NAMALWA (cell line): ENCODE measurements at places on chromosomes 2 and 18.

DNA sequence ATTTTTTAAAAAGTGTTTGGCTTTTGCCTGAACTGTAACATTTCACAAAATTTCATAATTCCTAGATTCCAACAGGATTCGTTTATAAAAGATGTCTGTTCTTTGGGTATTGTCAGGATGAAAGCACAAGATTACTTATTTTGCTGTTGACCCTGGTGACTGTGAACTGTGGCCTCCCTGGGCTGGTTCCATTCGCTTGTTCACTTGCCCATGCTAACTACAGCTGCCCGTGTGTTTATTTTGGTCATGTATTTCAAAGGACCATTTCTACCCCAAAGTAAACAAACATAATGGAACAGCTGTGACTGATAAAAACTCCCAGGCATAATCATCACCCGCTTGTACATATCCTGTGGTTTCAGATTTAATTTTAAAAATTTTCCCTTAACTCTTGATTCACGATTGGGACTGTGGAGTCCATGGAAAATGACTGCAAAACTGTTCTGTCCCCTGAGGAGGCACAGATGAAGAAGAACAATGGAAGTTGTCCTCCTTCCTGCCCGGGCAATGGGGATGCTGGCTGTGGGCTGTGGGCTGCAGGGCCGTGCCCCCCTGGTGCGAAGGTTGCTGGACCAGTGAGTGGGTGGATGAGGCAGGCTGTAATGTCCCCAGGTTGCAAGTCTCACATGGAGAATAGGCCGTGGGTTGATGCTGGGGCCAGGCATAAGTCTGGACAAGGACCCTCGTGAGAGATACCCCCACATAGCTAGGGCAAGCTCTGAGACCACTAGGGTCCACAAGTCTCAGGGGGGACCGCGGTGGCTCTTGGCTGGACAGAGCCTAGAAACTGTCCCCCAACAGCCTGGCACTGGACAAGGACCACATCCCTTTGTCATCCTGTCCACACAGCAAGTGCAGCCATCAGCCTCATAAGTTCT lies 28.9 kb upstream of the HDAC4 start:
- DNase-seq, result no peak

DNA sequence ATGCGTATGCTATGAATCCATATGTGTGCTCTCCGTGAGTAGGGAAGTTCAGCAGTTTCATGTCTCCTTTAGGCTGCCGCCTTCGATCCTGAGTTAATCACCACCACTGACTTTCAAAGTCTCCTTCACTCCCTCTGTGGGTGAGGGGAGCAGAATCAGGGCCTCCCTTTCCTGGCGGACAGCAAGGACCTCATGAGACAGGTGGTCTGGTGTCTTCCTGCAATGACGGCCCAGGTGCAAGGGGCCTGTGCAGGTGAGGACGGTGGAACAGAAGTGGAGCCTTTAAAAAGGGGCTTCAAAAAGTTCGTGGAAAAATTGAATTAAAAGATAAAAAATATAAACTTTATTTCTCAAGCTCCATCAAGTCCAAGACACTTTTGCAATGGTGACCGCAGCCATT lies 222.6 kb downstream of the TWIST2 start:
- DNase-seq, result no peak

GRCh38 chr2:201837391-201837790 lies 31.1 kb downstream of the CDK15 start:
- DNase-seq, result no peak

DNA sequence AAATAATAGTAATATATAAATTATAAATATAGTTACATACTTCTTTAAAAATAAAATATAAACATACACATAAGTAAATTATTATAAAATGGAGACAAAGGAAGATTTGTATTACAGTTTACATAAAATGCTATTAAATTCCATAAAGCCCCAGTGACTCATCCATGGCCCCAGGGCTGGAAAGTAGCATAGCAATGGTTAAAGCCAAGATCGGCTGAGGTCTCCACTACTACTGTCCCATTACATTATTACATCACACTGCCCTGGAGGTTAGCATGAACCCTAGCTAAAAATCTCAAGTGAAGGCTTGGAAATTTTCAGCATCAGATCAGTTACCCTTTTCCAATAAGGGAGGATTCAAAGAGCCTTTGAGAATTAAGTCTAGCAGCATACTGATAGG lies 936.2 kb downstream of the DSC3 start:
- DNase-seq, result no peak

GRCh38 chr2:56182420-56182819 lies 1.4 kb upstream of the CCDC85A start:
- DNase-seq, result no peak

DNA sequence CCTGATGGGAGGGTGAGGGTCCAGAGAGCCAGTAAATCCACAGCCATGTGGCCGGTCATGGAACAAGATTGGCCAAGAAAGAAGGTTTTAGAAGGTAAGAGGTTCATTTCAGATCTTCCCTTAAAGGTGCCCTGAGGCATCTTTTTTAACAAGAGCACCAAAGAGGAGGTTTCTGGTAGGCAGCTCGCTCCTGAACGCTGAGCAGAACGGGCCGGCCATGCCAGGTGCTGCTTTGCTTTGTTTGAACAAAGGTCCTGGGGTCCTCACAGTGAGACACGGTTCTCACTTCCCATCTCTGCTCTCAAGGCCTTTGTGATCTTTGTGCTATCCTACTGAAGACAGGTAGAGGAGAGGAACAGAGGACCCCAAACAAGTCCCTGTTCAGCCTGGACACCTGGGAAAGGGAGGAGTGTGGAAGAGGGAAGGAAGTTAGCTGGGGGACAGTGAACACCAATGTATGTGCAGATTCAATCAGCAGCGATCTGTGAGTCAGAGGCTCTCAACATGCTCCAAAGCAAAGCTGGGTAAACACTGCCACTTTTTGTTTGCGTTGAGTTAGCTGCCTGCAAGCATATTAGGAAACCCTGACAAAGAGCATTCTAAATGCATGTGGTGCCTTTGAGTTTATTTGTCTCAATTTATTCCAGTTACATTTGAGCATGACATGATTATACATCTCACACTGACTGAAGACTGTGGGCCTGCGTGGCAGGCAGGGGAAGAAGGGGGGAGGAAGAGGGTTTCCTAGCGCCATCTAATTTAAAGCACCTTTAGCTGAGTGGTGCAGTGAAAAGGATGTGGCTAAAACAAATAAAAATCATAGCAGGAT lies 102.4 kb downstream of the ASB1 start:
- DNase-seq, result no peak

DNA sequence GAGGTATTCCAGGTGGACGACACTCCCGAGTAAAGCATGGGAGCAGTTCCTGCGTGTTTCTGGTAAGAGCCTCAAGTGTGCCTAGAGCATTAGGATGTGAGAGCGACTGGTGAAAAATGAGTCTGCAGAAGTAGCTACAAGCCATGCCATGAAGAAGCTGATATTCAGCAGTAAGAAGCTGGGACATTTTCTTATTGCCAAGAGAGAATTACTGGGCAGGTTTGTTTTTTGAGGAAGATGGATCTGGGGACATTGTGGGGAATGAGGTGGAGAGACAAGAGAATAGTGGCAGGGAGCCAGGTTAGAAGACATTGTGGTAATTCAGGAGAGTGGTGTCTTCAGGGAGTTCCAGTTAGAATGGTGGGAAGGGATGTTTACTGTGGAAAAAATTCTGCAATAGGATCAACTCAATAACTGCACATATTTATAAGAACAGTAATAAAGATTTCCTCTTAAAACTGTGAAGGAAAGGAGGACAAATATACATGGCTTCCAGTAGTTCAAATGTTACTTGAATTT lies 38.2 kb downstream of the CRIM1 start:
- no peak for DNase-seq

GRCh38 chr2:135798762-135799161 lies 38.2 kb downstream of the LCT start:
- peak; percentile 53 for DNase-seq

- DNase-seq, result no peak
Observed at GRCh38 chr18:9066358-9066757, 36.1 kb upstream of the NDUFV2 start.

DNA sequence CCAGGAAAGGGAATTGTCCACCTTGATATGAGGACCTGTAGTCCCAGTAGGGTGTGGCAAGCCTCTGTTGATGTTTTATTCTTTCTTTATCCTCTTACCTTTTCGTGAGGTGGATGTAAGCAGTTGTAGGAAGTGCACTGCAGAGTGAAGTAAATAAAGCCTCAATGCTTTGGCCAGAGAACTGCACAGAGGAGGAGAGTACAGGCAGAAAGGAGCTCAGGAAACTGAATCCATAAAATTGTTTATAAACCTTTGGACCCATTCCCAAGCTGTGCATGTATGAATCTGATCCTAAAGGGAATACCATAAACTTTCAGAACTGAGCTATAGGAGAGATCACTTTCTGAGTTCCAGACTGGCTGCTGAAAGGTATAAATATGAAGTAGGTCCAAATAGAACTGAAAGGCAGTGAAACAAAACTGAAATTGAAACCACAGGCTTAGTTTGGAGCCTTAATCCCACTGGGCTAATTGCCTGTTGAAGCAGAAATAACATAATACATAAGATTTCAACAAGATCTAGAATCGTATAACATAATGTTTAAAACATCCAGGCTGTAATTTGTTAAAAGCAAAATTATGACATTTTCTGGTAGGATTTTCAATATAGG lies 17.9 kb upstream of the SLC9A4 start:
- no peak for DNase-seq

- DNase-seq, result no peak
Observed at GRCh38 chr2:82879803-82880202, 1579.3 kb downstream of the SUCLG1 start.

DNA sequence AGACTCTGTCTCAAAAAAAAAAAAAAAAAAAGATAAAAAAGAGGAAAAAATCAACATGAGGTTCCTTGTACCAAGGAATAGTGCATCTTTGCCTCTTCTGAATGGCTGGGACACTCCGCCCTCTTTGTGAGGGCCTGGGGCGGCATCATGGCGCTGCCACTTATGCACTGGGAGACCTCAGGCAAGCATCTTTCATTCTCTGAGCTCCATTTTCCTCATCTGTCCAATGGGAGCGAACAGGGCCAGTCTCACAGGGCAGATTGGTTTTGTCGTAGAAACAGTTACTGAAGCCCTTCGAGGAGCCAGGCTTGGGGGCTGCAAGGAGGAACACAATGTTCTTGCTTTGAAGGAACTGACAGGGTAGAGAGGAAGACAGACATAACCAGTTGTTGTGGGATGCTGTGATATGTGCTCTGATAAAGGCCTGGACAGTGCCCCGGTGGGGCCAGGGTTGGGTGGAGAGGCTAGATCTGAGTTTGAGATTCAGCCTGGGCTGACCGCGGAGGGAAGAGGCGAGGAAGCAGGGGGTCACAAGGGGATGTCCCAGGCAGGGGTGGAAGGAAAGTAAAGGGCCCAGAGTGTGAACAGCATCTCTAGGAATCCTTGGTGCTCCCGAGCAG lies 14.1 kb downstream of the ZFP36L2 start:
- no peak for DNase-seq

DNA sequence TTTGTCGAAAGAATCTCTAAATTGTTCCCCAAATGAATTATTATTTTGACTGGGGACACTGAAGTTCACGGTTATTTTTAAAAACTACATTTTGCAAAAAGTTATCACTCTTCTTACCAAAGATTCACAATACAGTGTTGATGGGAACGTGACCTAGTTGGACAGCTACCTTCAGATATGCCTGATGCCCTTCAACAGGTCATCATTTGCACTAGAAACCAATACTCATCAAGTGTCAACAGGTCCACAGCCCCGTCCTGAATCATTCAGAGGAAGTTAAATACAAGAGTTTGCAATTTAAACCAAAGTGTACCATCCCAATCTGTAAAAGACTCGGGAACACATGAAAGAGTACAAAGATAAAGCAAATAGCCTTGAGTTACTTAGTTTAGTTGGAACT lies 28.3 kb downstream of the BCL2 start:
- DNase-seq, result no peak

DNA sequence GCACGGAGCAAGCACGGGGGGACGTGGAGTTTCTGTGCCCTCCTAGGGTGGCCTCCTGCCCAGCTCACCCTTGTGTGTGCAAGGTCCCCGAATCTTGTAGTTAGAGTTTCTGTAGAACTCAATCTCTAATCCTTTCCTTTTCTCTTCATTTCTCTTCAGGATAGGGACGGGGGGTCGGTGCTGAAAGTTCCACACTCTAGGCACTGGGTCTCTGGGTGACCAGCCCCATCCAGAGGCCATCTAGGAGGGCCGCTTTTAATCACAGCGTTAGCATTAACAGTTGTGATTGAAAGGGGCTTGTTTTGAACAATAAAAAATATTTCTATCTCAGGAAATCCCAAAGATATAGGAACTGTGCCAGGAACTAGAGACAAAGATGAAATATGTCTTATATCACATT lies 10.5 kb downstream of the SOCS6 start:
- no peak for DNase-seq

- DNase-seq, result no peak
Observed at GRCh38 chr2:118697781-118698180, 149.7 kb downstream of the EN1 start.

DNA sequence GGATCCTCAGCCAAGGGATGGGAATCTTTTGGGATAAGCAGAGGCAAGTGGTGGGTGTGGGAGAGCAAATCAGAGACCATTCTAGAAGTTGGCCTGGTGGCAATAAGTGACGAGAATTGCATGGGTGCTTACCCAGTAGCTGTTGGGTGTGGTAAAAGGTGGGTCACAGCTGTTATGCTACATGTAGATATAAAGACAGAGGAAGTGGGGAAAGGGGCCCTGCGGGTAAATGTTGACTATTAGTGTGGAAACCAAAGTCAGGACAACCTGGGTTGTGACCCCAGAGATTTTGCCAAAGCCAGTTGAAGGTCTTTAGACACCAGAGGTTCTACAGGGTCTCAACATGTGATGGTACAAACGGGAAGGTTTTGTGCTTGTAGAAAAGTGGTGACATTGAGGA lies 443.6 kb upstream of the HNRNPA3 start:
- DNase-seq, result peak; percentile 11

GRCh38 chr2:12774395-12774727 lies 57.6 kb downstream of the TRIB2 start:
- DNase-seq, result no peak

DNA sequence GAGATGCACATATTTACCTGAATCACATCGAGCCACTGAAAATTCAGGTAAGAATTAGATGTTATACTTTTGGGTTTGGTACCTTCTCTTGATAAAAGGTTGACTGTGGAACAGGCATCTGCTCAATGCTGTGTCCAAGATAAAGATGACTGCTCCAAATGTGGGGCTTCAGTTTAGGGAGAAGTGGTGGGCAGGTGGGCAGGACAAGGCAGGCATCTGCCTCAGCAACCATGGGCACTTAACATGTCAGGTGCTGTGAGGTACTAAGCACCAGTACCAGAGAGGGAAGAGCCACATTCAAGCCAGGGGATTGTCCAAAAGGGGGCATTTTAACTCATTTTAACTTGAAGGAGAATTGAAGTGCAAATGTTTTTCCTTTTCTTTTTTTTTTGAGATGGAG lies 14.0 kb downstream of the TYMS start:
- no peak for DNase-seq

DNA sequence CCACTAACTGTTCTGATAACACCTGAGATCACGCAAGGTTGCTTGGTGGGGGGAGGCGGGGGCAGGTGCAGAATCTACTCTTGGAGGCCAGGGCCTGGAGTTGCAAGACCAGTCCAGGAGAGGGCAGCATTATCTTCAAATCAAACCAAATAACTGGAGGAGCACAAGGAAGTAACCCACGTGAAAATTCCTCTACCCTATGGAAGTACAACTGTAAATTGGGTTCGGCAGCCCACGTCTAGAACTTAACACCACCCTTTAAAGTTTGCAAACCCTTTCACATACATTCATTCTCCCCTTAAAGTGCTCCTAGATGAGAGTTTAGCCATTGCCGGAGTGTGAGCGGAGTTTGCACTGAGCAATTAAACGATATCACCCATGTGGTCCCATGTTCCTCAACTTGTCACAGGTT lies 19.6 kb upstream of the CXCR1 start:
- peak; percentile 83 for DNase-seq

GRCh38 chr2:240896871-240897692 lies 1.1 kb upstream of the MAB21L4 start:
- DNase-seq, result peak; percentile 15
